ENCODE measurements at places on chromosomes 4 and X.

GRCh38 chrX:72373136-72373535 is 67.4 kb upstream of the CITED1 start:
- DNase-seq: no peak

- peak; percentile 39 for DNase-seq
Measured at GRCh38 chrX:103211012-103211715, 3.7 kb upstream of the BEX4 start.

DNA sequence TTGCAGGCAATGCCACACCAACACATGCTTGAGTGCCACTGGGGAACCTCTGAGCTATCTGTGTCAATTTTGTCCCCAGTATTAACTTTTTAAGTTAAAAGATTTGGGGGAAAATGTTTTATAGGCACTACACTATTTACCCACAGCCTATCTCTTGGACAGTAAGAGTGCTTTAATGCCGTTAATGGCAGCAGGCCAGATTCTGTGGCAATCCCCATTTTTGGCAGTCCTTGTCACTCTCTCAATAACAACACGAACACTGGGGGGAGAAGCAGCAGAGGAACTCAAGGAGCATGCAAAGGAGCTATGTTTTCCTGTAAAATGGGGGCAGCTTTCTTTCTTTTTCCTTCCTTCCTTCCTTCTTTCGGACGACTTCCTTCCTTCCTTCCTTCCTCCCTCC is 168.6 kb downstream of the NSUN7 start:
- no peak for DNase-seq

- DNase-seq: peak; percentile 46
Measured at GRCh38 chrX:2500091-2500802, 529 bp downstream of the DHRSX start.

GRCh38 chrX:120236687-120237479 is 13.7 kb upstream of the ZBTB33 start:
- DNase-seq: no peak

- DNase-seq: no peak
Measured at GRCh38 chr4:6889101-6889735, 20.4 kb upstream of the TBC1D14 start.

DNA sequence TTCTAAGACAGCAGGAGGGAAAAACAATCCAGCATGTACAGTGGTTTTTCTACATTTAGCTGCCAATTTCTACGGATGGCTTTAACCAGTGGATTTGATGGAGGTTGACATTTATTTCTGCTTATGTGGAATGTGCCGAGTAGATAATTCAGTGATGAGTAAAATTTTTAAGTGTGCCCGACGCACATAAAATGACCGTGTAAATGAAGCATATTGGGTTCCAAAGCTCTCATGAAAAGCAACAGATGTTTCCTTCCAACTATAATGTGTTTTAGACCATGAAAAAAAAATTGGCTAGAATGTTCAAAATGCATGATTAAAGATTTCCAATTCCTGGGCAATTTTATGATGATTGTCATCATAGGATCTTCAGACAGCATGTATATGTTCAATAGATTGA is 14.1 kb downstream of the INPP4B start:
- DNase-seq: no peak

DNA sequence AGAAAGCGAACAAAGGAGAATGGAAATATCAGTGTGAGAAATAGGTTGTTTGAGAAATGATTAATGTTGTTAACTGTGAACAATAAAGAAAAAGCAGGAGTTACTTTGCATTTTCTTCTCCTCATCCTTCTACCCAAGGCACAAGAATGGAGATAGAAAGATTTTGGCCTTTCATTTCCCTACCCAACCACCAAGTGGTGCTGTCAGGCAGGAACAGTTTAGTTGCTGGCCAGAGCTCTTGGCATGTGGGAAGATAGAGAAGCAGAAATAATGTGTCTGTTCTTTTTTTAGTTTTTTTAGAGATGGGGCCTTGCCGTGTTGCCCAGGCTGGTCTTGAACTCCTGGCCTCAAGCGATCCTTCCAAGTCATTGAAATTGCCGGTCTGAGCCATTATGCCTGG is 12.8 kb downstream of the HOPX start:
- DNase-seq: no peak

DNA sequence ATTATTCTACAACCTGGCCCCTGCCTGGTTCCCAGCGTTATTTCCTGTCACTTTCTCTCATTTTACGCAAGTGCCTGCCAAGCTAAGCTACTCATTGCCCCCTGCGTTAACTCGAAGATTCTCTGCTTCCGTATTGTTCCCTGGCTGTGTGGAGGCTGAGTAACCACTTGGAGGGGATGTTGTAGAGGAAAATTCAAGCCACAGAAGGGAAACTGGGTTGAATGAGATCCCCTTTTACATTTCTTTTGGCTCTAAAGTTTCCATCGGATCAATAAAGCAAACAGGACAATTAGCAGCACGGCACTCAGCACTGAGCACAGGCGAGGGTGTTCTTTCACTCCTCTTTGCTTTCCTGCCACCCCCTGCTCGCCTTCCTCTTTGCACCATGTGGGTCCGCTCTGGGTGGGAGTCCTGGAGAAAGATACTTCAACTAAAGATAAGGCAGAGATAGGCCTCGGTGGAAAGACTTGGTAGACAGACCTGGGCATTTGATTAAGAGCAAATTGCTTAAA is 4.2 kb upstream of the TMSB4X start:
- no peak for DNase-seq

- DNase-seq: no peak
Measured at GRCh38 chrX:68717663-68718442, 70.4 kb downstream of the STARD8 start.

DNA sequence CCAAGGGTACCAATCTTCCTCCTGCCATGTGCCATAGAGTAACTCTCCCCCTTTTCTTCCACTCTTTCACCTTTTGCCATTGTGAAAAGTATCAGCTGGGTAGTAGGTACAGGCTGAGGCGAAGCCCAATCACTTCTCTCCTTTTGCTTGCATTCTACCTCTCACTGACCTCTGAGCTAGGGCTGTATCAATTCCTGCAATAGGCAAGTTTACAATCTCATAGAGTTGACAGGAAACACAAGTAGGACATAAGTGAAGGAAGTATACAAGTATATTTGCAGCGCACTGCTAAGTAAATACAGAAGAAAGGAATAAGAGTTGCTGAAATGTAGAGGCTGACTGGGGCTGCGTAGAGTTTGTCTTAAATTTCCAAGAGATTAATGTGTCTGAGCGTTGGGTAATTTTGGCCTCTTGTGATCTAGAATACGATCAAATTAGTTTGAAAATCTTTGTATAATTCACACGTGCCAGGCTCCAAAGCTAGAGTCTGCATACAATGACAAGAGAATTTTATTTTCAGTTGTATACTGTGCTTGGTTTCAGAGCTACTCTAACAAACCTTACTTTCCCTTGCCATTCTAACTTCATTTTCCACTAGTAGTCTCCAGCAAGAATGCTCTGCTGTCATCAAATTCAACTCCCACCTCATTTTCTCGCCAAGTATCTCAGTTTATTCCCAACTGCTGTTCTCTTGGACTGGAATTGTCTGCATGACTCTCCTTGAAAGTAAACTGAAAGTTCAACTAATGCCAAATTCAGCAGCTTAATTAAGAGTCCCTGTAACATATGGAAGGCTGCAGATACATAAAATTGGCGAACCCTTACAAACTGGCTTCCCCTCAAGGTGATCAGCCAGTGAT is 90.3 kb downstream of the ATP11C start:
- no peak for DNase-seq

DNA sequence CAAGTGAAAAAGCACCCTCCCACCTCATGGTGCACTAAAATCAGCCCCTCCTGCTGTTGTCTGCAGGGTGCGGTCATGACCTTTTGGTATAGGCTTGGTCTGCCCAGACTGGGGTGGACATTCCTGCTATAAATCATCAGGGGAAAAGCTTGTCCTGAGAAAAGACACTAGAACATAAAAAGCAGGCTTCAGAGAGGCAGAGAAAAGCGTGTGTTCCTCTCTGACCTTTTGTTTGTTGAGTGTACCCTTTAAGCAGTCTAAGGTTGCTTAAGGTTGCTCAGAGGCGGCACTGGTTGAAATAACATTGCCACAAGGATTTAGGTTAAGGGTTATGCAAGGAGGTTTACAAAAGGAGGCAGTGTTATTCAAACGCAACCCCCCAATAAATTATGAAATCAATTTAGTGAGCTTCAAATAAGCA is 43.5 kb downstream of the CCDC158 start:
- no peak for DNase-seq

DNA sequence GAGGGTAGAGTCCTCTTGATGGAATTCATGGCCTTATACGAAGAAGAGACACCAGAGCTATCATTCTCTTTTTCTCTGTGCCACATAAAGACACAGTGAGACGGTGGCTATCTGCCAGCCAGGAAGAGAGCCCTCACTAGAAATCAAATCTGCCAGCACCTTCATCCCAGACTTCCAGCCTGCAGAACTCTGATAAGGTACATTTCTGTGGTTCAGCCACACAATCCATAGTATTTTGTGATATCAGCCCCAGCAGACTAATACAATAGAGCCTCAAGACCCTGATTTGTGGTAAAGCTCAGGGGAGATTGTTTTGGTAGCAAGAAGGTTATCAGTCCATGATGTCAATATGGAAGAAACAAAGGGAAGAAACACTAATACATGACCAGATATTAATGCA is 1213.2 kb downstream of the NLGN4X start:
- no peak for DNase-seq

DNA sequence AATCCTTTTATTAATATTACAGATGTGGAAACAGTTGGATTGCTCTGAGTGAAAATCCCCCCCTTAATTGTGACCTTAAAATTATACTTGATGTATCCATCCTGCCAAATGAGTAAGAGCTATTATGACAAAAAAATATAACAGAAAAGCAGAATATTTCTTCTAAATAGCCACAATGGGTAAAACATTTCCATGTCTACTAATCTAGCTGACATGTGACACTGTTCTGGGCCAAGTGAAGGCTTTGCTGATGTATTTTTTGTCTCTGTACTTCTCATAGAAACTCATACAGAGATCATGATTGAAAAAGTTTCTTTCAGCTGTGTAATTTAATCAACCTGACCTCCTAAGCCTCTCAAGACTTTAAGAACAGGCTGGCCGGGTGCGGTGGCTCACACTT is 569.1 kb upstream of the ZFP42 start:
- DNase-seq: no peak

GRCh38 chr4:145103496-145103895 is 5.4 kb downstream of the ABCE1 start:
- no peak for DNase-seq

GRCh38 chrX:10239611-10240064 is 82.9 kb downstream of the CLCN4 start:
- no peak for DNase-seq

- DNase-seq: no peak
Measured at GRCh38 chr4:122701965-122702364, 30.5 kb upstream of the BBS12 start.

DNA sequence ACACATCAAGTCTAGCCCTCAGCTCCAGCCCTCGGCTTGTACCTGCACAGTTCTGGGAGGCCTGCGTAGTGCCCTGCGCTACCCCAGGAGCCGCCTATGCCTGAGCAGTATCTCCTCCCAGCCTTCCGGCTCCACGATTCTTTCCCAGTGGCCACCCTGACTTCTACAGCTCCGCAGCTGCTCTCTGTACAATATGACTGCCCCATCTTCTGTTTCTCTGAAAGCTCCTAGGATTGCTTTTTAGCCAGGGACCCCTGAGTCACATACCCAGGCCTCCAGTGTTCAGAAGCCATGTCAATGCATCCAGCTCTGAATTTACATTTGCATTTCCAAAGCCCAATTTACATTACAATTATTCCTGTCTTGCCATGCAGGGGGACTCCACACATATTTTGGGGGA is 135.5 kb downstream of the PJA1 start:
- DNase-seq: no peak

DNA sequence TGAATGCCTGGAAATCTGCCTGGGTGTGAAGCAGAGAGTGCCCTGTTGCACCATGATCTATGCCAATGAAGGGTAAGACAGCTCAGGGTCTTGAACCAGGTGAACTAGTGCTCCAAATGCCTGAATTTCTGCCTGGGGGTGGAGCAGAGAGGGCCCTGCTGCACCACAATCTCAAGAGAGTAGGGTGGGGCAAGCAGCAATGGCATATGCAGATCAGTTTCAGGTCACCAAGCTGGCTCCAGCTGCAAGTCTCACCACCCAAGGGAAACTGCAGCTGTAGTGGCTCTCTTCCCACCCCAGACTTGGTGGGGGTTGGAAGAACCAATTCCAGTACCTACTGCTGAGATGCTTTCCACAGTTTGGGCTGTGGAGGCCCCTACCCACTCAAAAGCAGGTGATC is 147.0 kb downstream of the SPANXN1 start:
- no peak for DNase-seq

GRCh38 chr4:123340381-123340701 is 56.3 kb upstream of the SPRY1 start:
- no peak for DNase-seq

DNA sequence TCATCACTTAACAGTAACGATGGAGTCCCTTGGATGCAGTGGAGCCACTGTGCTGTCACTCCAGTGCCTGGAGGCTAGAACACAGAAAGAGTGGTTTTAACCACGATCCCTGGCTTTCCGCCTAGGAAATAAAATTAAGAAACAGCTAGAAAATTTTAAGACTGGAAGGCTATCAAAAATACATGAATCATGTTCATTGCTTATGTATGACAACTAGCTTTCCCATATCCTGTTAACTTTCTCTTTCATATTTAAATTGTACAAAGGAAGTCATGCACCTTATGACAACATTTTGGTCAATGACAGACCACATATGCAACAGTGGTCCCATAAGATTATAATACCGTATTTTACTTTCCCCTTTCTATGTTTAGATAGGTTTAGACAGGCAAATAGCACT is 115.1 kb downstream of the GALNTL6 start:
- DNase-seq: no peak

- DNase-seq: no peak
Measured at GRCh38 chr4:177386278-177386815, 55.9 kb downstream of the AGA start.

- DNase-seq: no peak
Measured at GRCh38 chrX:19443869-19444526, 71.3 kb downstream of the MAP3K15 start.

GRCh38 chr4:153016592-153016991 is 80.5 kb downstream of the FHDC1 start:
- no peak for DNase-seq

GRCh38 chr4:74536557-74536956 is 91.6 kb downstream of the AREG start:
- DNase-seq: no peak

GRCh38 chrX:71859637-71860036 is 51.0 kb upstream of the NHSL2 start:
- no peak for DNase-seq

DNA sequence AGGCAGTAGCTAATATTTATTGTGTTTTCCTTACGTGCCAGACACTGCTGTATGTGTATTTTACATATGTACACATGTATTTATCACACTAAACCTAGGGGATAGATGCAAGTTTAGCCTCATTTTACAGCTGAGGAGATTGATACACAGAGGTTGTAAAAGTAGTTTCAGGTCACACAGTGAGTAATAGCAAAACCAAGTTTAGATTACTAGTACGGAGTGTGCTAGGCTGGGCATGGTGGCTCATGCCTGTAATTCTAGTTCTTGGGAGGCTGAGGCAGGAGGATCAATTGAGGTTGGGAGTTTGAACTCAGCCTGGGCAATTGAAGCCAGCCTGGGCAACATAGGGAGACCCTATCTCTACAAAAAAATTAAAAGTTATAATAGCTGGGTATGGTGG is 701.1 kb upstream of the ATOH1 start:
- no peak for DNase-seq

Measured in activated CD8-positive, alpha-beta memory T cell treated with anti-CD3 and anti-CD28 coated beads, Interleukin-2, amount 50 U/mL, for 4 hours (primary cell).